ENCODE measurements at places on chromosomes 3 and 15.
A peak's percentile ranks its signal among the peaks of the same experiment; 100 is the strongest.

DNA sequence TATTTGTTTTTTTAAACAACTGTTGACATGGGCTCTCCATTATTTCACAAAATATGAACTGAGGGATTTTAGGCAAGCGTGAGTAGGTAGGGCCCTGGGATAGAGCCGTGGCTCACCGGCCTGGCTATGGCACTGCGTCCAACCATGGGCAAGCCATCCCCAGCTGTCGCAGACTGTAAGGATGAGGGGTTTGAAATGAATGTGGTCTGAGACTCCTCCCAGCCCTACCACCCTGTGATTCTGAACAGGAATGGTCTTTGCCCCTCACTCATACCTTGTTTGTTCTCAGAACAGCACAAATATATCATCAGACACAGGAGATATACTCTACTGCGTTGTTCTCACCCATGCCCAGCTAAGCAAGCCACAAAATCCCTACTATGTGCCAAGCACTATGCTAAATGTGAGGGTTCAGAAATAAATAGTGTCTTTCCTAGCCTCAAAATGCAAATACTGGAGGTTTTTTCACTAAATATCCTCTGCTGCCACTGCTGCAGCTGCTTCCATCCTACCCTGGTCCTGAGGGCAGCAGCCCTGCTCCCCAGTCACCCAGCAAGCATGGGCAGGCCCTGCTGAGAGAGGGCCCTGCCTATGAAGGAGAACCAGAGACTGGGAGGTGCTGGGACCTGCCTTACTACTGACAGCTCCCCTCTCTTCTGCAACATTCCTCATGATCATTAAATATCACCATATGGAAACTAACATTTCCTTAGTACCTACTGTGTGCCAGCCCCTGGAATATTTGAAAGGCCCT, 102.8 kb downstream of the XXYLT1 start:
- no peak for DNase-seq

- DNase-seq: no peak
These were observed 339.7 kb downstream of the MECOM start for GRCh38 chr3:169323578-169324451.

- no peak for DNase-seq
These were observed 22.6 kb downstream of the WHAMM start for GRCh38 chr15:82831894-82832600.

DNA sequence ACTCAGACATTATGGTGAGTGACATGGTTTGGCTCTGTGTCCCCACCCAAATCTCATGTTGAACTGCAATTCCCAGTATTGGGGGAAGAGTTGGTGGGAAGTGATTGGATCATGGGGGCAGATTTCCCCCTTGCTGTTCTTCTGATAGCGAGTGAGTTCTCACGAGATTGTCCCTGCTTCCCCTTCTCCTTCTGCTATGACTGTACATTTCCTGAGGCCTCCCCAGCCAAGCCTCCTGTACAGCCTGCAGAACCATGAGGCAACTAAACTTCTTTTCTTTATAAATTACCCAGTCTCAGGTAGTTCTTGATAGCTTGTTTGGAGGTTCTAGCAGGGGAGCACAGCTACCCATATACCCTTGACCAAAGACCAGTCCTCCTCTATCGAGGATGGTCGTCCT, 45.9 kb downstream of the ADAM10 start:
- no peak for DNase-seq

DNA sequence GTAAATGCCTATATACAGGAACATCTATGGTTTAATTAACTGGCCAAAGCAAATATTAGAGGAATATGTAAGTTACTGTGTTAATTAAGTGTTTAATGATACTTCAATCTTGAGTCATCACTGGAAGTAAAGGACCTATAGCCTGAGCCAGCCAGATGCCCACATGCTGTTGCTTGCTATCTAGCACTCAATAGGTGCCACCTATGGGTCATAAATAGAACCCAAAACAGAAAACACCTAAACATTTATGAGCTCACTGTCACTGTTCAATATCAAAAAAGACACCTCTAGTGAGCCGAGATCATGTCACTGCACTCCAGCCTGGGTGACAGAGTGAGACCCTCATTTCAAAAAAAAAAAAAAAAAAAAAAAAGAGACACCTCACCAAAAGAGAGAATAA, 48.4 kb upstream of the IP6K2 start:
- no peak for DNase-seq

GRCh38 chr3:190003681-190004123, 117.0 kb downstream of the P3H2 start:
- DNase-seq: no peak

DNA sequence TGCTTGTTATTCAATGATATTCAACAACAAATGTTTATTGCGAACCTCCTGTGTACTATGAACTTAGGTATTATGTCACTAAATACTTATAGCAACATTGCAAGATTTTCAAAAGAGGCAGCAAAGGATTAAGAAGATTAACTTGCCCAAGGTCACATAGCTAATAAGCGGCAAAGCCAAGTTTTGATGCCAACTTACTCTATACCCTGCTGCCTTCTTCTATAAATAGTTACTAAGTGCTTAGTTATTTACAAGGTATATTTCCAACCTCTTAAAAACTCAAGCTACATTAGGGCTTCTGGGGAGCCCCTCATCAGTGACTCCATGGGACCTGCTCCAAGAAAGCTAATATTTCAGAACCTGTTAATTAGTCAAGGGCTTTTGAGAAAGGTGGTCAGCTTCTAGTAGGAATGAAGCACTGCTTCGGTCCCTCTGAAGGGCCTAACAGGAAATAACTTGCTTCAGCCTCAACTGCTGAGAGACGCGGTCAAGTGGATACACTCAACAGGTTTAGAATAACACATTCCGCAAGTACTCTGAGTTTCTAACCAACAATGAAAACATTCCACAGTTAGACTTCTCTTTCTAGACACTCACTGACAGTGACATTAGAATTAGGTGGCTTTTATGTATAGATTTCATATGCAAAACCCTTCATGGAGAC, 125.5 kb downstream of the DGKG start:
- no peak for DNase-seq

DNA sequence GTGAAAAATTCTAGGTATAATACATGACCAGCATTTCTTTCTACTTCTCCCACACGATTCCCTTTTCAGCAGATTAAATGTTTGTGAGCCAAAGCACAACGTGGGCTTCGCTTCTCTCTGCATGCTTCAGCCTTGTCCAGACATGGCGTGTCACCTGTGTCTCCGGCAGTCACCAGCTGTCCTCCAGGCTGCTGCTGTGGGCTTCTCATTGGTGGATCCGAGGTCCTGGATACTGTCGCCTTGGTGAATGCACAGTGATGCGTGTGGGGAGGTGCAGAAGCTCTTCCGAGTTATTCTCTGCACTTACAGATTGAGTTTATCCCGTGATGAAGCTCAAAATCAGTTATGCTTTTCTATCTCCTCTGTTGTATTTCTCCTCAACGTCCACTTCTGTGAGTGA, 23.0 kb upstream of the GOLGA8J start:
- DNase-seq: no peak

GRCh38 chr15:40259021-40259420, 20.2 kb downstream of the PAK6 start:
- no peak for DNase-seq

DNA sequence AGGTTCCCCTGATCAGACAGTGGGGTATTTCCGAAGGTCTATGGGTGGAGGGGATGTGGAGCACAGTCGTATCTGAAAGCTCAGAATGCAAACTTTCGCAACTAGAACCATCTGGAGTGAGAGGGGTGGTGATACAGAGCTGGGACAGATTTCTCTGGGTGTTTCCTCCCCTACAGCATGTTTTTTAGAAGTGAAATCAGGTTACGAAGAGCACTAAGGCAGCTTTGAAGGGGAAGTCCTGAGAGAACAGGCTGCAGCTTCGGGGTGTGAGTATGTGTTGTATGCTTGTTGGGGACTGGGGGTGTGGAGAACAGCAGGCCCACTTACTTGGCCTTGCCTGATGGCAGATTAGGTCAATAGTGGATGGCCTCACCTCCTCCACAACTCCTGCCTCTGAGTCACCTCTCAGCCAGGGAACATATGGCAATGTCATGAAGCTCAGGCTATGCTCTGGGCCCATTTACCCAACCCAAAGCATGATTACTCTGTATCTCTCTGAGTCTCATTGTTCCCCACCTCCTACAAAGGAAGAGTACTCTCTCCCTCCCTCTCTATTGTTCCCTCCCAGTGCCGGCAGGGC, 107.2 kb upstream of the RASGRP1 start:
- peak; percentile 48 for DNase-seq

GRCh38 chr3:169710619-169711018, 47.1 kb upstream of the MECOM start:
- DNase-seq: no peak

- DNase-seq: no peak
These were observed 415.8 kb upstream of the GOLIM4 start for GRCh38 chr3:168511428-168512014.

GRCh38 chr3:125602752-125603649, 7.7 kb upstream of the OSBPL11 start:
- DNase-seq: no peak

DNA sequence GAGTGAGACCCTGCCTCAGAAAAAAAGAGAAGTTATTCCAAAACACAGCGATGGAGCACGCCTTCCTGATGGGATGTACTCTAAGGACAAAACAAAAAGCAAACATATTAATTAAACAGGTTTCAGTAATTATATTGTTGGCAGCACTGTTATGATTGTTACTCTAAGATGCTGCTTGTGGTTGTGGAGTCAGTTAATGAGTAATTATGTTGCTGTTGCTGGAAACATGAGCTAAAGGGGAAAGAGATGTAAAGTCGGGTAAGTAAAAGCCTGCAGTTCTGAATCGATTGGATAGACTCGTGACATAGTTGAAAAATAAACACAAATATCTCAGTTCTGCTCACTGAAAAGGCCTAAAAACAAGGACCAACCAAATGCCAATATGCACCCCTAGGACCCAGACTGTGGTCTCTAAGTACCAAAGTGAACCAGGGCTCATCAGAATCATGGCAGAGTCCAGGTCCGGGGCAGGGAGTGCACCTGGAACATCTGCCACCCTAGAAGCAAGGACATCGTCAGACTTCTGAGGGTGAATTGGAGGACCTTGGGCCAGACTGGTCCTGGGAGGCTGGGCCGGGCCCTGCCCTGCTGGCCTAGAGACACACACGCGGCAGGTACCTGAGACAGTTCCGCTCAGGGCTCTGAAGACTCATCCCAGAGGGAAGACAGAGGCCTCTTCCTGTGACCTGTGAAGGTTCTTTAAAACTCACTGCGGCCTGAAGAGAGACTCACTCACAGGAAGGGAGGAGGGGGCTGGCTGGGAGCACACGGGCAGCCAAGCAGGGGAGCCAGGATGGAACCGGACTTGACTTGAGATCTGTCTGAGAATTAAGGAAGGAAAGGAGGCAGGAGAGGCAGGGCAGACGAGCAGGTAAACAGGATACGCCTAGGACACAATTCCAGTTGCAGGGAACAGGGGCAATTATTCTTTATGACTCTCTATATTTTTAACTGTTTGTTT, 140.5 kb downstream of the LRRK1 start:
- DNase-seq: no peak

- DNase-seq: no peak
These were observed 833.0 kb upstream of the CADM2 start for GRCh38 chr3:84125760-84126159.

GRCh38 chr3:53837331-53837730, 8.9 kb downstream of the CHDH start:
- DNase-seq: no peak
